ENCODE measurements at places on chromosomes 6 and 20. TPM values are rescaled to one million over a fixed set of nuclear protein-coding genes. Genes with fewer than 3 reads are reported as not detected.

SMOC2 gene
- 29.6 TPM for total RNA-seq

CST5 gene
- total RNA-seq = not detected

BCAS4 gene
- total RNA-seq = 2.1 TPM

SIGLEC1 gene
- total RNA-seq = 3.5 TPM

OPRM1 gene
- total RNA-seq = not detected

SGK2 gene
- total RNA-seq = 8.3 TPM

MRAP2 gene
- 5.6 TPM for total RNA-seq

POM121L2 gene
- not detected for total RNA-seq

COL11A2 gene
- 1.4 TPM for total RNA-seq

ZNF831 gene
- 0.20 TPM for total RNA-seq

ISM1 gene
- total RNA-seq = 11.2 TPM

Measured in skin of body (tissue), 3 donors.